ENCODE measurements at places on chromosomes 7 and 10.

- DNase-seq: no peak
Observed at GRCh38 chr7:7565746-7566650, 686 bp upstream of the MIOS start.

DNA sequence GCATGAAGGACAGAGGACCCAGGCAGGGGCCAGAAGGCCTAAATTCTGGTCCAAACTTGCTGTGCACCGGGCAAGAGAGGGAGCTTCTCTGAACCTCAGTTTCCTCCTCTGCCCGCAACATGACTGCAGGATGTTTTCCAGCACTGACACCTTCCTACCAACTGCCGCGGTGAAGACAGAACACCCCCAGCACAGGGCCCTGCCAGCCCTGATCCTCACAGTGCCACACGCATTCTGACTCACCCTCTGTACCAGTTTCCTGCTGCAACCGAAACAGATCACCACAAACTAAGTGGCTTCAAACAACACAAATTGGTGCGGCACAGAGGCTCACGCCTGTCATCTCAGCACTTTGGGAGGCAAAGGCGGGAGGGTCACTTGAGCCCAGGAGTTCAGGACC is 18.1 kb downstream of the MAD1L1 start:
- peak; percentile 16 for DNase-seq

DNA sequence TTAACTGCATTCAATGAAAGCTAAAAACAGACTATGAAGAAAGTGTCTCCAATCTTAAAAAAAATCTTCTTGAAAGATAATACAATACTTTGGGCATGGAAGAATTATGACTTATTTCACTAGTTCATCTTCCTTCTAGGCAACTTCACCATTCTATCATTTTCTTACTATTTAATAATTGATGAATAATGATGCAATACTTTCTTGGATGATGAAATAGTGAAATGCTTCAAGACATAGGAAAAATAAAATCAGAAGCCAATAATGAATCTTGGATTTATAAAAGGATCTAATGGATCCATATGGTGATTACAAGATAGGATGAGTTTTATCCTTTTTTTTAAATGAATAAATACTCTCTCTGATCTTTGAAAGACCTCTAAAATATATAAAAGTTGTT is 4.4 kb downstream of the DMBT1 start:
- DNase-seq: no peak

- DNase-seq: no peak
Observed at GRCh38 chr7:30193336-30193943, 58.7 kb downstream of the MTURN start.

GRCh38 chr7:69654381-69654780 is 56.1 kb downstream of the AUTS2 start:
- no peak for DNase-seq

DNA sequence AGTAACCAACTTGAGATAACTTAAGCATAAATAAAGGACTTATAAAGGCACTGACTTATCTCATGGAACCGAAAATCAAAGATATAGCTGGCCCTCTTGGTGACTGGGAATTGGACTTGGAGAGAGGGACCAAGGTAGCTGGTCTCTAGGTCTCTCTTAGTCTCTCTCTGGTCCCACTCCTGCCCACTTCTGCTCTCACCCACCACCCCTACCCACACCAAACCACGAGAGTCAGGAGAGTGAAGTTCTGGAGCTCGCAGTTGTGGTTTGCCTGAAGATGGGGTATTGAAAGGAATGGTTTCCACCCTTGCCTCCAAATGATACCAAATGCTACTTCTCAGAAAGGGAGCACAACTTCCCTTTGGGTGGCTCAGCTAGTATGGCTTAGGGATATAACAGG is 216.3 kb downstream of the LRMDA start:
- no peak for DNase-seq

All from immature natural killer cell (primary cell).